ENCODE measurements at places on chromosomes 3 and 15.

GRCh38 chr3:33629219-33629618, 88.8 kb downstream of the CLASP2 start:
- no peak for DNase-seq

DNA sequence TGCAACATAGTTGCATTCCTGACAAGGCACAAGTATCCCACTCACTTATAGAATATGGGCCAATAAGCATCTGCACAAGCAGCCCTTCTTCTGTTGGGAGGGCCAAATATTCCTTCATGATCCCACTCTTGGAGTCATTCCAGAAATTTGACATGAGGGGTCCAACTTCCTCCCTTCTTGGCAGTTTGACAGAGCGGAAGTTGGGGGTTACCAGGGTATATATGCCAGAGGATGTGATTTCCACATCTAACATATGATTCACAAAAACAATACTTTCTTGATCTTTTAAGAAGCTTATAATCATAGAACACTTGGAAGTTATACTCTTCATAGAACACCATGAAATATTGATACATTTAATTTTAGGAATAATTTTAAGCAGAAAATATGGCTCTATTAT, 100.9 kb upstream of the CRBN start:
- DNase-seq, result no peak

GRCh38 chr3:11954312-11954934, 49.8 kb upstream of the SYN2 start:
- no peak for DNase-seq

DNA sequence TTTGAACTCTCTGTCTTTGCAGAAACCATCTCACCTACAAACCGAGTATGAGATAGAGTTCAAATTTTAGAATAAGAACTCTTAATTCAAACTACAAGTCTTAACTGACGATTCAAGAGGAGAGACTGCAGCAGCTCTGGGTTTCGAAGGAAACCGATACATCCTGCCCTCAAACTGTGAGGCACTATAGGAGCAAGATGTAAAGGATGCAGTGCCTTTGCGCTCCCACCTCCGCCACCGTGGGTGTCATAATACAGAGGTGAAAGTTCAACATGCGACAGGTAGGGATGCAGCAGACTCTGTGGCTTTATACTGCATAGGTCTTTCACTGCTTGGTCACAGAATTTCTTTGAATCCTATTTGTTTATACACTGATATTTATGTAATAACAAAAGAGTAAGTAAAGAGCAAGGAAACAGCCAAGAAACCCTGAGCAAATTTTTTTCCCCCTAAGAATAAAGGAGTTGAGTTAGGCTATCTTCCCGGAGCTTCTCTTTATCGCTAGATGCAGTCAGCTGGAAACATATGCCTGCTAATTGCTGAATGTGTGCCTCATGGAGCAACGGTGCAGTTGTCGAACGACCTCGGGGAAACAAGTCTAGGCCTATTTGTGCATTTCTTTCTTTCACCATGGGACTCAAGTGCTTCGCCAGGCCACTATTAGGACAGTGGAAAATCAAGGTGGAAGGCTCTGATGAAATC, 1097.6 kb upstream of the CFAP20DC start:
- DNase-seq, result no peak
